ENCODE measurements at places on chromosomes 5 and 9.

DNA sequence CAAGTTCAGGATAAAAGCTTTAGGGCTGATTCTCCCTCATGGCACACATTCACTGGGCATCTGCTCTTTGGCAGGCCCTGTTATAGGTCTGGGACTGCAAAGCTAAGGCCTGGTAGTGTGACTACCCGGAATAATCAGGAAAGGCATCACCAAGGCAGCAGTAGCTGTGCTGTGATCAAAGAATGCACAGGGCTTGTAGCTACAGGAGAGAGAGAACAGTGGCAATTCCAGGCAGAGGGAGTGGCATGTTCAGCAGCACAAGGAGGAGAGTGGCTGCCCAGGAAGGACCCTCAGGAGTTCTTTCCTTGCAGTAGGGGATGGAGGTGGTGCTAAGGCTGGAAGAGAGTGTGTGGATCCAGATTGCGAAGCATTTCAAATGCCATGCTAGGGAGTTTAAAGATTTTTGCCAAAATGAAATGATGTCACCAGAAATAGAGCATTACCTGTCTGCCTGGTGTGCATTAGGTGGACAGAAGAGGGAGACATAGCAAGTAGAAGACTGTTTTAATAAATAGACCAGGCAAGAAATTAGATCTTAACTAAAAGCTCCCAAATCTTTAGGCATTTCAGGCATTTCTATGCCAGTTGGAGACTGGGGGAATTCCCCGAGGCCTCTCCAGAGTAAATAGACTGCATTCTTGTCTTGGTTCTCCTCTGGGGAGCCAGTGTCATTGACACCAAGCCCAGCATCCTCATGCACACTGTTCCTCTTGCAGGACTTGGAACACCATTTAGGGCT is 69.1 kb downstream of the GPR21 start:
- DNase-seq = no peak

- no peak for DNase-seq
Observed at GRCh38 chr5:40227366-40227765, 452.3 kb upstream of the PTGER4 start.

DNA sequence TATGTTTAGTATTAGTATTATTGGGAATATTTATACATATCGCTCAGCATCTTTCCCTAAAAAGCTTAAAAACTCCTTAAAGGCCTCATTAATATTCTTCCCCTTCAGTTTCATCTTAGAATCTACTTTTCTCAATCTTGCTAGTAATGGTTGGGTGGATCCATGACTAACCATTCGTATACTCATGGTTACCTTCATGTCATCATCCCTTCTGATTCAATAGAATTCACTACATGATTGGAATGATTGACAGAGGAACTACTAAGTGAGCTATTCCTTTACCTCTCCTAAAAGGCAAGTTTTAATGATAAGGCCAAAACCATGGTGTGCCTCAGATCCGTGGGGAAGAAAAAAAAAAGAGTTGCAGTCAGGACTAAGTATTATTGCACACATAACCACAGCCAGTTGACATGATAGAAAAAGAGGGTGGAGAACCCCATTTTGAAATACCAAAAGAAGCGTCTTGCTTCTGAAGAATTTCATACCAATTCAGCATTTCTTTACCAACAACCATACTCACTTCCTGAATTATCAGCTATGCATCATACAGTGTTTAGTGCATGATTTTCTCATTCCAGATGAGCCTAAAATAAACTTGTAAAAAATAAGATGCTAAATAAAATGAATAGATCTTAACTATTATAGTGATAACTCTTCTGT is 624.6 kb downstream of the PDE4D start:
- DNase-seq = no peak

GRCh38 chr5:163135849-163136248 is 301.5 kb upstream of the CCNG1 start:
- DNase-seq = no peak

- no peak for DNase-seq
Observed at GRCh38 chr9:137428841-137429545, 5.8 kb downstream of the NOXA1 start.

- DNase-seq = no peak
Observed at GRCh38 chr9:129383019-129383560, 205.0 kb upstream of the IER5L start.

GRCh38 chr9:136947955-136948510 is 3.0 kb downstream of the C8G start:
- DNase-seq = peak; percentile 49

GRCh38 chr5:94361161-94361560 is 257.2 kb downstream of the KIAA0825 start:
- DNase-seq = no peak

DNA sequence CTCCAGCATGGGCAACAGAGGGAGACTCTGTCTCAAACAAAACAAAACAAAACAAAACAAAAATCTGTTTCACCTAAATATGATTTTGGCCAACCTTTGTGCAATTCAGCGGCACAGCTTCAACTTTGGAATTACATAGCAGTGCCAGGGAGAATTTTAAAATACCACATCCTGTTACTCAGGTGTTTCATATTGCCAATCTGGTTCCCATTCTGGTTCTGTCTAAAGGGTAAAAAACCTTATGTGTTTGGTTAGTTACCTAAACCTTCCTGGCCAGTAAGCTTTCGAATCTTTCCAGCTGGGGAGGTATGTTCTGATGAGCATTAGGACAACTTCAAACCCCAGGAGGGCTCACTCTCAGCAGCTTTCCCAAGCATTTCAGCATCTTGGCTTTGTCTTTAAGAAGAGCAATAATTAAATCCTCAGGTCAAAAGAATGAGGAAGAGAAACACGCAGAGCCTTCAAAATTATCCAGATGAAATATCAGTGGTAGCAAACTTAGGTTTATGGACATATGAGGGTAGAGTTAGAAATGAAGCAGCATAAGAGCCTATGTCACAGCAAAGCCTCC is 2.7 kb downstream of the DAB2 start:
- DNase-seq = no peak

- no peak for DNase-seq
Observed at GRCh38 chr5:171861381-171861780, 75.8 kb downstream of the SMIM23 start.

DNA sequence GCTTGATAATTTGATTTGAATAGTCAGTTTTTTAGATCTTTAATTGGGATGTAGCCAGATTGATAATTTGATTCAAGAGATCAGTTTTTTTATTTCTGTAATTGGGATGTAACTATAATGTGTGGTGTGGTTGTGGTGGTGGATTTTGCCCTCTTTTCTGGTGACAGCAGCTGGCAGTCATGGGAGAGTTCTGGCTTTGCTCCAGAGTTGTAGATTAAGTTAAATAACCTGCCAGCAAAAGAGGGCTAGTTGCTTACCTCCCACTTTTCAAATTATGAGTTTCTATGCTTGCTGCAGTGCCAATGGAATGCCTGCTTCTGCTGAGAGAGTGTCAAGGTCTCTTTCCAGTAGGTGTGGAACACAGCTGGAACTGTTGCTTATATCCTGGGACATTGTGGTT is 315.1 kb downstream of the CCDC171 start:
- no peak for DNase-seq

DNA sequence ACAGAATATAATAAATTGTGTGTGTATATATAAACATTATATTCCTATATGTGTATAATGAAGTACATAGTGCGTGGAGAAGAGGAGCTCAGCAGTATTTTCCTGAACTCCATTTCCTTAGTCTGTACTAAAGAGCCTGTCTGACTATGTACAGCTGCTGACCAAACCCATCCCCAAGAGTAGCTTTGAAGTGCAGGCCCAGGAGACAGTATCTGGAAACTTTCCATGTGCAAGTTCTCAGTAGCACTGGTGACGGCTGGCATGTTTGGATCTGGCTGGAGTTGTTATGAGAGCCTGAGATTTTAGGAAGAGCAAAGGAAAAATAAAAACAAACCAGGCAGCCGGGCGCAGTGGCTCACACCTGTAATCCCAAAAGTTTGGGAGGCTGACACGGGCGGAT is 244.2 kb downstream of the RFK start:
- no peak for DNase-seq

GRCh38 chr5:43773478-43773844 is 170.5 kb downstream of the NNT start:
- DNase-seq = no peak

DNA sequence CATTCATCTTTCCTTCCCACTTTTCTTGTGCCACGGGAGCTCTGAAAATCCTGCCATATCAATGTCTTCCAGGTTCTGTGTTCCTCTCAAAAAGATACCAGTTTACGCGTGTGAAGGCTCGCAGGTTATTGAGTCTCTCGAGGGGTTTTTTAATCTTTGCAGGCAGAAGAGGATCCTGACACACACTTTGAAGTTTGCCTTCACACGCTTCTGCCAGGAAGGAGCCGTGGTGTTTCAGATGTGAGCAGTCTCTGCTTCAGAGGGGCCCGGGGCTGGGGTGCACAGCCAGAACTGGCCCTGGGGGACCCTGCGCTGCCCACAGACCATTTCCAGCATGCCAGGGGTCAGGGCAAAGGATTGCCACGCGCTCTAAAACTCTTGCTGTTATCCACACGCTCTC is 167.2 kb downstream of the TTLL11 start:
- no peak for DNase-seq

GRCh38 chr5:97162045-97162444 is 19.6 kb upstream of the LIX1 start:
- DNase-seq = peak; percentile 79

DNA sequence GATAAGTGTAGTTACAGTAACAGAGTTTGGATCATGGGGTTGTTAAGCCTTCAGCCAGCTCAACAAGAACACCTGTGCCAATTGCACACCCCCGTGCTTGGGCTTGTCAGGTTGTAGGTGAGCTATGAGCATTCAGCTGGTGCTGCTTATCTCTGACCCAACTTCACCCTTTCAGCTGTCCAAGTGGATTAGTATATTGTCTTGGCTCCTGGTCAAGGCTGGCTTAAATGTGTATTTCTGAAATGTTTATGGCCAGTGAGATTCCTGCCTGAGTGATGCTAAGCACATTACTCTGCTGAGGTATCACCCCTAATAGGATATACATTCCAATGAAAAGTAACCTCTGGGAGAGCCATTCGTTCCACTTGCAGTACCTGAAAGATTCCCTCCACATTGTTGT is 44.2 kb upstream of the LMNB1 start:
- DNase-seq = no peak

GRCh38 chr9:123724211-123724796 is 205.6 kb downstream of the DENND1A start:
- no peak for DNase-seq

DNA sequence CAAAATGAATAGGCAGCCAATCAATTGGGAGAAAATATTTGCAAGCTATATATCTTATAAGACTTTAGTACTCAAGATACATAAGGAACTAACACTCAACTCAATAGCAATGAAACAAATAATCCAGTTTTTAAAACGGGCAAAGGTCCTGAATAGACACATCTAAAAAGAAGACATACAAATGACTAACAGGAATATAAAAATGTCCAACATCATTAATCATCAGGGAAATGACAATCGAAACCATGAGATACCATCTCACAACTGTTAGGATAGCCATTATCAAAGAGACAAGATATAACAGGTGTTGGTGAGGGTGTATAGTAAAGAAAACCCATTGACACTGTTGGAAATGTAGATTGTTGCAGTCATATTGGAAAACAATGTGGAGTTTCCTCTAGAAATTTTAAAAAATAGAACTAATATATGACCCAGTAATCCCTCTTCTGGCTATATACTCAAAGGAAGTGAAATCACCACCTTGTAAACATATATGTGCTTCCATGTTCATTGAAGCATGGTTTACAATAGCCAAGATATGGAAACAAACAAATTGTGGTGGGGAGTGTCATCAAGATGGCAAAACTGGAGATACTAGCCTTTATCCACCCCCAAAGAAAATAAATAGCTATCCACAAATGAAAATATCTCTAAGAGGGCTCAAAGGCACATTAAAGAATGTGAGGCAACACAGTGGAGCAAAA is 13.9 kb upstream of the BTNL3 start:
- no peak for DNase-seq

GRCh38 chr5:131530706-131531331 is 104.2 kb downstream of the RAPGEF6 start:
- DNase-seq = no peak

GRCh38 chr5:170552621-170553115 is 48.8 kb downstream of the KCNIP1 start:
- peak; percentile 9 for DNase-seq

- no peak for DNase-seq
Observed at GRCh38 chr5:131373265-131373664, 109.4 kb downstream of the CDC42SE2 start.

GRCh38 chr5:27158171-27158570 is 119.8 kb upstream of the CDH9 start:
- no peak for DNase-seq

DNA sequence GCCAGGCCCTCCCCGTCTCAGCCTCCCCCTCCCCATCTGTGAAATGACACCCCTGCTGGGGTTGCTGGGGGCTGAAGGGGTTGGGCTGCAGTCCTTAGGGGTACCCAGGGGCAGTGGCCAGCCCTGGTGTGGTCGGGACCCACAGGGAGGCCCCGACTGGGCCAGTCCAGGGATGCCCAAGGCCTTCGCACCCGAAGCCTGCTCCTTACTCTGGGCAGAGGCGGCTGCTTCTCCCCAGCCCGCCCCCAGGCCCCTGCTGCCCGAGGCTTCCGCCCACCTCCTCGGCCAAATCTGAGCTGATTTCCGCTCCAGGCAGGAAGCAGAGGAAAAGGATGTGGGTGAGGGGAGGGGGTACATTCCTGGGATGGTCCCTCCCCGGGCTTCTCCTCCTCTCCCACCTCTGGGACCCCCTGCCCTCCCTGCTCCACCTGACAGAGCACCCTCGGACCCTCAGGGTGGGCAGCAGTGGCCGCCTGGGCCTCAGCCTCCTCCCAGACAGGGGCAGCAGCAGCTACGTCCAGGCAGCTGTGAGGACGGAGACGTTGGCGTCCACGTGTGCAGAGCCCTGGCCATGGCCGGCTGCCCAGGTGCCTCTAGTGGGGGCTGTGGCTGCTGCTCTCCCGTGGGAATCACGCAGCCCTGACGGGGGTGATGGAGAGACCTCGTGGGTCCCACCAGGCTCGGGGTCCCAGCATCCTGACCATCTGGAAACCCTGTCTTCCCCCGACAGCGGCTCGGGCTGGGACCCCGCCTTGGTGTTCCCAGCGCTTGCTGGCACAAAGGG is 4.2 kb upstream of the NRARP start:
- no peak for DNase-seq

DNA sequence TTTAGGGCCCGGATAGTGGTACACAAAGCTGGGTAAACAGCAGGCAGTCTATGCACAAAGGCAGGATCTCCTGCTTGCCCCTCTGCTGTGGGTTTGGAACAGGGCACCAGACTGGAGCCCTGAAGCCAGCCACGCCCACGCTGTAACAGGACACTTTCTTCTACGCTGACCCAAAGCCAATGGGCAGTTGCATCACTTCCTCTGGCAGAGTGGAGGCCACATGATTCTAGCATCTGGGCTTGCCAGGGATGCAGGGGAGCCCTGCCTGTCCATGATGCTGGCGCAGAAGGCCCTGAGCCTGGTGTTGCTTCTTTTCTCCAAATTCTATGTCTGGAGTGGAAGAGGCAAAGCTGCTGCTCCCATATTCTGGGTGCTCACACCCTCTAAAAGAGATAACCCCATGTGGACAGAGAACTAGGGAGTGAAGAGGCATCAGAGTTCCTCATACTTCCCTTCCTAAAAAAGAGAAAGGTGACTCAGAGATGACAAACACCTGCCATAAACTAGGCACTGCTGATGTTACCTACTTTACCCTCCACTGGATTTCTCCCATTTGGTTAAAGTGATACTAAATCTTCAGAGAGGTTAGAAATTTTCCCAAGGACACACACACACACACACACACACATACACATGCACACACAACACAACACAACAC is 260.3 kb upstream of the KLF4 start:
- DNase-seq = no peak

GRCh38 chr5:171706736-171707441 is 78.7 kb upstream of the SMIM23 start:
- DNase-seq = no peak
